Neural crest cell (in vitro differentiated cells): ENCODE measurements at places on chromosomes 4 and X. TPM values are rescaled to one million over a fixed set of nuclear protein-coding genes. Genes with fewer than 3 reads are reported as not detected.

GRCh38 chr4:156558373-156559025 lies 413.1 kb downstream of the PDGFC start:
- H3K4me1 ChIP-seq: peaks cover under 1% of the 10 kb centered on the region
- no peaks in the 10 kb centered on the region for H3K36me3 ChIP-seq
- H3K27ac ChIP-seq: no peak overlapping the region
- no peak overlapping the region for H3K4me3 ChIP-seq
- DNase-seq: no peak

DNA sequence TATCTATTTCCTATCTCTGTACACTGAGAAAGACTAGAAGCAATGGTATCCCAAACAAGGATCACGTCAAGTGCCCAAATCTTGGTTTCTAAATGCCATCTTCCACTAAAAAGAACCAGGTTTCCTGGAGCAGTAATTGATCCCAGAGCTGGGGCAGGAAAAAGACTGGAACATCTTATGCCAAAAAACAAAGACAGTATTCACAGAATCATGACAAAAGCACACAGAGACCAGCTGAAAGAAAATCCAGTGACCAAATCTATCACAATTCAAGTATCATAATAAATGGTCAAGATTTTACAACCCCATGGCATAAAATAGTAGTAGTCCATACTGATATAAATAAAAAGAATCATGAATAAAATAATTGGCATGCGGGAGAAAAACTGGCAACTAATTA lies 44.9 kb downstream of the CENPC start:
- H3K27me3 ChIP-seq: no peaks in the 10 kb centered on the region
- H3K4me1 ChIP-seq: peaks cover 6% of the 10 kb centered on the region
- no peak for DNase-seq
- H3K27ac ChIP-seq: no peak overlapping the region

Gene PAGE2B
- total RNA-seq: not detected in 2 replicates

GRCh38 chrX:38220415-38221390 lies at the start of gene SRPX:
TSS of gene SRPX (minus strand) at chrX:38220871. CDS start at chrX:38220792, 79 bp downstream.
- no peak within 1 kb of the TSS for H3K27ac ChIP-seq
- no peaks in the 10 kb centered on the region for H3K36me3 ChIP-seq
- H3K27me3 ChIP-seq: peaks cover 46% of the 10 kb centered on the region

DNA sequence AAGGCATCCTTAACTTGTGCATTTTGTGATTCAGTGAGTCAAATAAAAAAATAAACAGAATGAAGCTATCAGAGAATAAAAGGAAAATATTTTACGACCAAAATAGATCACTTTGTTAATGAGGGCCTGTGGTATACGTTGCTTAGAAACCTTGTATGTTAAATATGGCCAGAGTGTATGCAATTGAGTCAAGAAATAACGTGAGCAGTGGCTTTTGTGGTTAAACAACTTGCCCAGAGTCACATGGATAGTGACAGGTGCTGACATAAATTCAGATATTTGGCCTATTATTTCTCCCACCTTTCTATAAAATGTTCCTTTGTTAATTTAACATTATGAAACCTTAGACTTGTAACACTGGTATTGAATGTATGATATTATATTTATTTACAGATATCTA lies 393.4 kb downstream of the PABPC4L start:
- no peak overlapping the region for H3K4me3 ChIP-seq
- no peaks in the 10 kb centered on the region for H3K36me3 ChIP-seq
- H3K27me3 ChIP-seq: no peaks in the 10 kb centered on the region
- no peaks in the 10 kb centered on the region for H3K4me1 ChIP-seq
- H3K27ac ChIP-seq: no peak overlapping the region
- no peak for DNase-seq

DNA sequence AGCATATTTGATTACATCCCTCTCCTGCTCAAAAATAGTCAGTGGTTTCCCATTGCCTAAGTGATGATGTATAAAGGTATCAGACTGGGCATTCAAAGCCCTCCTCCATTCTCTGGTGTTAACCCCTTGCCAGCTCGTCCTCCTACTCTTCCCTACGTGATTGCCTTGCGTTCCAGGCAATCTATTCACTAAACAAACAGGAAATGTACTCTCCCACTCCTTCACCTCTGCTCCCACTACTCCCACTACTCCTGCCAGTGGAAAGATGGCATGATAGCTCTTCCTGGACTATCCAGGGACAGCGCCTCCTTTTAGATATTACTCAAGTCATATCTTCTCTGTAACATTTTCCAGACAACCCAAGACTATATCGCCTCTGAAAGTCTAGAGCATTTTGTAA lies 5.8 kb downstream of the DGAT2L6 start:
- H3K27ac ChIP-seq: no peak overlapping the region
- no peaks in the 10 kb centered on the region for H3K4me1 ChIP-seq
- no peak overlapping the region for H3K4me3 ChIP-seq
- DNase-seq: no peak
- no peaks in the 10 kb centered on the region for H3K27me3 ChIP-seq

Gene SYTL4
- total RNA-seq: 3.8 and 4.5 TPM in 2 replicates

Gene TCP11X2
- not detected in 2 replicates for total RNA-seq

- H3K4me3 ChIP-seq: no peak overlapping the region
- no peak overlapping the region for H3K27ac ChIP-seq
- H3K4me1 ChIP-seq: no peaks in the 10 kb centered on the region
Observed at GRCh38 chr4:71383984-71384383, 45.2 kb downstream of the SLC4A4 start.

Gene UGT2B17
- total RNA-seq: not detected in 2 replicates

Gene HPF1
- total RNA-seq: 49.8 and 53.6 TPM in 2 replicates

Gene GPR173
- total RNA-seq: 11.8 and 13.0 TPM in 2 replicates

Gene ADH1A
- not detected in 2 replicates for total RNA-seq

- no peak for DNase-seq
- H3K27me3 ChIP-seq: no peaks in the 10 kb centered on the region
- peaks cover 3% of the 10 kb centered on the region for H3K36me3 ChIP-seq
- H3K4me1 ChIP-seq: peaks cover 14% of the 10 kb centered on the region
- no peak overlapping the region for H3K4me3 ChIP-seq
Observed at GRCh38 chrX:15903186-15903681, 48.6 kb upstream of the AP1S2 start.

DNA sequence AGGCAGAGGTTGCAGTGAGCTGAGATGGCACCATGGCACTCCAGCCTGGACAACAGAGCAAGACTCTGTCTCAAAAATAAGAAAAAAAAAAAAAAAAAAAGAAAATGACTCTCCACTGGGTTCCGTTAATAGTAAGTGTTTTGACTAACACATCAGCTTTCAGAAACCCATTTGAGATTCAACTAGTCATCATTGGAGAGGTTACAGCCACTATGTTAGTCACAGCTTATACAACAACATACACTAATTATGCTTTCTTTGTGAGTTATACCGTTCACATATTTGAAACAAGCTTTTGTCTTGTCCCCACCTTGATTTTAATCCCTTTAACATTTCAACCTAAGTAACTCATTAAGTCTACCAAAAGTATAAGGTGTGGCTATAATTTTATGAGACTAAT lies 48.2 kb downstream of the HADH start:
- no peak for DNase-seq
- H3K4me1 ChIP-seq: peaks cover 4% of the 10 kb centered on the region
- no peak overlapping the region for H3K27ac ChIP-seq
- no peaks in the 10 kb centered on the region for H3K27me3 ChIP-seq
- H3K36me3 ChIP-seq: peaks cover 2% of the 10 kb centered on the region

DNA sequence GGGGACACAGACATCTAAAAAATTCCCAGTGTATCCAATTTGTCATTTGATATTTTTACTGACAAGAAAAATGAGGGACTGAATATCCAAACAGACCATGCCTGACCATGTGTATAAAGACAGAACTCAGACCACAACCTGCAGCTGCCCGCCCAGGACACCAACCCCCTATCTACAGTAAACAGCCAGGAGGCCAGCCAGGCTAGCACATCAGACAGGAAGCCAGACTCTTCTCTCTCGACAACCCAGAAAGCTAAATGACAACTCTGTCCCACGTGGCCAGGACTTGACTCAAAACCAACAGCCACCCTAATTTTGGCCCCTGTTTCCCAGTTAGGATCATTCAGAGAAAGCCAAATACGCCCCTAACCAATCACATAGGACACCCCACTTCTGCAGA lies 15.1 kb downstream of the AFAP1 start:
- H3K36me3 ChIP-seq: no peaks in the 10 kb centered on the region
- peaks cover 27% of the 10 kb centered on the region for H3K4me1 ChIP-seq
- peak overlapping the region; percentile 70 for H3K27ac ChIP-seq
- no peak overlapping the region for H3K4me3 ChIP-seq

- no peaks in the 10 kb centered on the region for H3K4me1 ChIP-seq
- DNase-seq: no peak
- H3K36me3 ChIP-seq: no peaks in the 10 kb centered on the region
- no peak overlapping the region for H3K4me3 ChIP-seq
Observed at GRCh38 chrX:119095936-119096335, 23.1 kb downstream of the CT47C1 start.

Gene NPY2R
- not detected in 2 replicates for total RNA-seq

GRCh38 chr4:139754938-139755337 lies 89.3 kb downstream of the MGST2 start:
- no peak overlapping the region for H3K27ac ChIP-seq
- no peak for DNase-seq
- H3K4me3 ChIP-seq: no peak overlapping the region
- H3K4me1 ChIP-seq: peaks cover 22% of the 10 kb centered on the region

DNA sequence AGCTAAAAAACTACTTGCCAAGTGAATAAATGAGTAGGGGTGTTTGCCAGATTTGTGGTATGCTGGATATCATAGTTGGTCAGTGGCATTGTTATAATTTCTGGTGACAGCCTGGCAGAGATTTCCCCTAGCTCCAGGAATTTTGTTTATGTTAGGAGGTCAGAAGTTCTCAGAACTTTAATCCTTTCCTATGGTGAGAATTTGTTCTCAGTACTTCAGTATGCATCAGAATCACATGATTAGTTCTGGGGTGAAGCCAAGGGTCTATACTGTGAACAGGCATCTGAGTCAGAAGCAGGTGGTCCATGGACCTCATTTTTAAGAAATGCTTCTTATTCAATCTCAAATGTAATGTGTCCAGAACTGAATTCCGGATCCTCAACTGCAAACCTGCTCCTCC lies 10.5 kb downstream of the RASSF6 start:
- no peak for DNase-seq
- no peak overlapping the region for H3K4me3 ChIP-seq
- peaks cover 9% of the 10 kb centered on the region for H3K27me3 ChIP-seq
- no peaks in the 10 kb centered on the region for H3K36me3 ChIP-seq

Gene TEX13B
- not detected in 2 replicates for total RNA-seq

- DNase-seq: no peak
- H3K4me3 ChIP-seq: no peak overlapping the region
- H3K27ac ChIP-seq: no peak overlapping the region
- peaks cover 5% of the 10 kb centered on the region for H3K27me3 ChIP-seq
- H3K4me1 ChIP-seq: no peaks in the 10 kb centered on the region
Observed at GRCh38 chr4:145380123-145380522, 101.5 kb upstream of the SMAD1 start.

Gene MAGEB16
- total RNA-seq: not detected in 2 replicates

Gene MAGEC2
- not detected in 2 replicates for total RNA-seq

DNA sequence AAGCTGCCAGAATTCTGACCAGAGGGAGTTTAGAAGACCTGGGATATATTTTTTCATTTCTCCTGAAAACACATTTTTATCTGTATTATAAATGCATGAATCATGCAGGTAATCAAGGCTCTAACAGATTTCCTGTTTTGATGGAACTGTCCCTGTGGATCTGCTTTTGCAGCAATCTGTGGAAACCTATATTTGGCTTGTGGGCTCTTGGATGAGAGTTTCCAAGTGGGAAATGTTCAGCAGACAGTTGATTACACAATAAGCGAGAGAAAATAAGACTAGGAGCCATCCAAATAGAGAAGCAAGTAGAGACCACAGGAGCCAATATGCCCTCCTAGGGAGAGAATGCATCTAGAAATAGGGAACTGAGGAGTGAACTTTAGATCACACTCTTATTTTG lies 105.0 kb downstream of the NDST3 start:
- DNase-seq: no peak
- no peaks in the 10 kb centered on the region for H3K4me1 ChIP-seq
- H3K4me3 ChIP-seq: no peak overlapping the region
- H3K27ac ChIP-seq: no peak overlapping the region
- H3K36me3 ChIP-seq: no peaks in the 10 kb centered on the region
- no peaks in the 10 kb centered on the region for H3K27me3 ChIP-seq

- H3K36me3 ChIP-seq: no peaks in the 10 kb centered on the region
- no peaks in the 10 kb centered on the region for H3K27me3 ChIP-seq
- H3K4me3 ChIP-seq: no peak overlapping the region
- no peak overlapping the region for H3K27ac ChIP-seq
- H3K4me1 ChIP-seq: peaks cover 7% of the 10 kb centered on the region
- DNase-seq: no peak
Observed at GRCh38 chr4:101000496-101000895, 346.8 kb downstream of the PPP3CA start.

DNA sequence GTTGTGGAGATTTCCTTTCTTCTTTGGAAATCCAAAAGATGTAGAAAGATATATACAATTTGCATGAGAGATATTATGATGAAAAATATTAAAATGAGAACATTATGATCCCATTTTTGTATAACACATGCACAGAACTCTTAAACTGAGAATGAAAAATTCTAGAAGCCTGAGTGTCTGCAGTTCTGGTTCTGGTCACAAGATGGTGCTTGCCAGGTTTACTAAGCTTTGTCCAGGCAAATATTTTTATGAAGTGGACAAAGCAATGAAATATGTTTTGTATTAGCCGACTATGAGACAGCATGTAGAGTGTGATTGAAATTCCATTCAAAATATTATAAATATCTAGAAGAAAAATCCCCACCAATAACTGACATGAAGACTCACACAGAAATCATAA lies 2.2 kb downstream of the PWWP3B start:
- H3K4me3 ChIP-seq: no peak overlapping the region
- no peak for DNase-seq
- H3K27ac ChIP-seq: no peak overlapping the region

Gene ADH1C
- total RNA-seq: not detected in 2 replicates

DNA sequence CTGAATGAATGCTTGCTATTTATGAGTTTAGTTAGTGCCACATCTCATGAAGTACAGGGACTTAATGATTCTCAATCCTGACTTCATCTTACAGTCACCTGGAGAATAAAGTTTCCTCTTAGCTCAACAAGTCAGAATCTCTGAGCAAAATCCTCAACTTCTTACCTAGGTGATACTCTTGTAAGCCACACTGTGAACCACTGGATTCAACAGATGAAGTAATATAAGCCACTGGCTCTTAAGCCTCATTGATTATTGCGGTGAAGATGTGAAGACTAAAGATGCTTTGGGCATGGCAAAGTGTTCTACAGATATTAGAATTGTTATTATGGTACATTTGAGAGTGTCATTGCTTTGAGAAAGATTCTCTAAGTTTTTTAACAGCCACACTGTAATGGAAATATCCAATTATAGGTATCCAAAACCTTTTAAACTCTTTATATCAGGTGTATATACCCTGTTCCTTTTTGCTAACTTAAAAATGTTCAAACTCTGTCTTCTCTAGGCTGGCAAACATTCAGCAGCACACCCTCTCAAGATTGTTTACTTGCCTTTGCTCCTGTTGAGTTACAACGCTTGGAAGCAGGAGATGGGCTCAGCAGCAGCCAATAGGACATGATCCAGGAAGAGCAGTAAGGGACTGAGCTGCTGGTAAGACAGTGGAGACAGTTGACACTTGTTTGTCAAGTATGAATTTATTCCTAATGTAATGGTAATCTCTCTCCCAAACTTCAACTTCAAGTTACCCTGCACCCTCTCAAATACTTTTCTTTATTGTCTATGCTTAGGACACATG lies 43.4 kb downstream of the TET2 start:
- H3K27me3 ChIP-seq: no peaks in the 10 kb centered on the region
- H3K4me1 ChIP-seq: peaks cover 11% of the 10 kb centered on the region
- peaks cover 4% of the 10 kb centered on the region for H3K36me3 ChIP-seq
- no peak for DNase-seq
- H3K4me3 ChIP-seq: no peak overlapping the region

GRCh38 chr4:40888933-40889332 lies 139.2 kb downstream of the NSUN7 start:
- H3K36me3 ChIP-seq: no peaks in the 10 kb centered on the region
- no peak for DNase-seq
- no peaks in the 10 kb centered on the region for H3K27me3 ChIP-seq
- H3K4me1 ChIP-seq: peaks cover 15% of the 10 kb centered on the region
- H3K27ac ChIP-seq: no peak overlapping the region
